ENCODE measurements at places on chromosomes 7 and 10.

DNA sequence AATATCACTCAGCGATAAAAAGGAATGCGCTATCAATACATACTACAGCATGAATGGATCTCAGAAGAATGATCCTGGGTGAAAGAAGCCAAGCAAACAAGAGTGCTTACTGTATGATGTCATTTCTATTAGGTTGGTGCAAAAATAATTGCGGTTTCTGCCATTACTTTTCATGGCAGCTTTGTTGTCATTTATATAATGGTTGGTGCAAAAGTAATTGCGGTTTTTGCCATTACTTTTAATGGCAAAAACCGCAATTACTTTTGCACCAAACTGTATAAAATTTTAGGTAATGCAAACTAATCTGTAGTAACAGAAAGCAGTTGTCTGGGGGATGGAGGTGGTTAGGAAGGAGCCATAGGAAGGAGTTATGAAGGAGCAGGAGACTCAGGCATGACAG is 318.3 kb upstream of the ZMIZ1 start:
- DNase-seq: no peak

DNA sequence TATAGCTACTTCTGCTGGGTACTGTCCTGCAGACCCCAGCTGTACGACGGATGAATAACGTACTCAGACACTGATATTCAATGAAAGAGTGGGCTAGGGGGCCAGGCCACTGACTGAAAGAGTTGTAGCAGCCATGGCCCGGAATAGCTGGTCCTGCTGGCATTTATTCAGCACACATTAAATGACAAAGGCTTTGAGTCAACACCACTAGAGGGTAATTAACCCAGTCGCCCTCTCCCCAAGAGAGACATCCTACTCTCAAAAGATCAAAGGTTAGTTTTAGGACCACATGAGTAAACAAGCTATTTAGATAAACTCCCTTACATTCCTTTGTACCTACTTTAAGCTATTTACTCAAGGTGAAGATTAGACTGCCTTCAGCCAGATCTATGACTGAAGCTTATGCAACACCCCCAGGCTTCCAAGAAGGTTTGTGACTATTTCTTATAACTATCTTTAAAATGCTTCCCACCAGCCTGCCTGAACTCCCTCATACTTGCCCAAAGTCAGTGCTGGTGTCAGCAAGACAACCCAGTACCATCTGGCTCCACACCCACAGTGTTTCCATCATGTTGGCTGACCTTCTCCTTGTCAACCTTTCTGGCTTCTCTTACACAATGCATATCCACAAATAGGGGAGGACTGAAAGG is 629.1 kb downstream of the SORCS1 start:
- DNase-seq: no peak

GRCh38 chr10:11975795-11976194 is 66.8 kb downstream of the UPF2 start:
- no peak for DNase-seq

DNA sequence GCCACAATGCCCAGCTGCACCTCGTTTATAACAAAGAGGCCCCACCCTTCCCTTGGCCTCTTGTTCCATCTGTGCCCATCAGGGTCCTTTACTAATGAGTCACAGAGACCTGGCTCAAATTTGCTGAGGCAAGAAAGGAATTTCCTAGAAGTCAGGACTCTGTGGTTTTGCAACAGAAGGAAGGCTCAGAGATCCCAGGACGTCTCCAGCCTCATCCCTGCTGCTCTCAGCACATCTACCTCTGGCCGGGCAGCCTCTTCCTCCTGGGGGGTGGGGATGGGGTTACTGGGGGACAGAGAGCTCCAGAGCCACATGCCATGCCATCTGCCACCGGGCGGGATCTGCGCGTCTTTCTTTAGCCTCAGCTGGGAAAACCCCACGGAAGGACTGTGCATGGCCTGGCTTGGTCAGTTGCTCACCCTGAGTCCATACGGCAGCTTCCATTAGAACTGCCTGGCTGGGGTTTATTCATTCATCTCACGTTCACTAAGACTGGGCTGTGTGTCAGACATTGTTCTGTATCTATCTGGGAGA is 41.9 kb upstream of the PSMG3 start:
- peak; percentile 23 for DNase-seq

DNA sequence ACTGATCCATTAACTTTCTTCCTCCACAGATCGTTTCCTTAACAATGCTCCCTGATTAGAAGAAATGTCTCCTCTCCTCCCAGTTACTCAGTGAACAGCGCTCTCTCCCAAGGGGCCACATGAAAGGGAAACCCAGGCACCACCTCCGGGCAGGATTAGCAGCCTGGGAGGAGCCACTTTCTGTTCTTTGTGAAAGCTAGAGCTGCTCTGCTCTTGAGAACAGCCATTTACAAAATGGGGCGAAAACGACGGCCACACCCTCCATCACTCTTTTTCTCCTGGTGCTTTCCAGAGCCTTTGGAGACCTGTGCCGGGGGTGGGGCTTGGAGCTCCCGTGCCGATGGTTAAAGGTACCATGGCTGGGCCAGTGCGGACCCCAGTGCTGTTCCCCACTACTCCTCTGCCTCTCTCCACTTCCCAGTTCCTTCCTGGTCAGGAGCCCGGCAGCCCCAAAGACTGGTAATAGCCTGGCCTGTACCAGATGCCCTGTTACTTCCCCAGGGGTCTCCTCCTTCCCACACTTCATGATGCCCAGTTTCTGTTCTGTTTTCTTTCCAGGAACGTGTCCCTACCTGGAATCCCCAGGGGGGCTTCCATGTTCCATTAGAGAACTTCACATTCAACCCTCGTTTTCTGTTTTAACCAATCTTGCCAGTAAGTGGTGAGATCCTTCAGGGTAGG is 402.9 kb upstream of the GALNT17 start:
- DNase-seq: no peak
